ENCODE measurements at places on chromosomes 1 and 21.
A peak's percentile ranks its signal among the peaks of the same experiment; 100 is the strongest.

GRCh38 chr1:177645491-177646190 lies 324.2 kb downstream of the SEC16B start:
- DNase-seq = no peak

DNA sequence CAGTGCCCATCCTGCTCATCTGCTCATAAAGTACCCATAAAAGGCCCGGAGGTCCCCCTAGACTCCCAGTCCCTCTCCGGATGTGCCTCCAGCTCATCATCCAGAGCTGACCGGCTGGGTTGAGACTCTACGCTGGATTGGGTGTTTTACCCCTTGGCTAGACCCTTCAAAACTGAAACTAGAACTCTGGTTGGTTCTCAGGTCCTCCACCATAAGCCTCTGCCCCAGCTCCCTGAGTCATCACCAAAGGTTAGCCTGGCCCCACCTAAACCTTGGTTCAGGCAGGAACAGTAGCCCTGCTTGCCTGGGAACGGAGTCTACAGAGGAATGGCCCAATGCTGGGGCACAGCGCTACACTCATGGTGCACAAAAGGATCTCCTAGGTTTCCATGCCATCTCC lies 75.1 kb downstream of the TLR5 start:
- DNase-seq = no peak

DNA sequence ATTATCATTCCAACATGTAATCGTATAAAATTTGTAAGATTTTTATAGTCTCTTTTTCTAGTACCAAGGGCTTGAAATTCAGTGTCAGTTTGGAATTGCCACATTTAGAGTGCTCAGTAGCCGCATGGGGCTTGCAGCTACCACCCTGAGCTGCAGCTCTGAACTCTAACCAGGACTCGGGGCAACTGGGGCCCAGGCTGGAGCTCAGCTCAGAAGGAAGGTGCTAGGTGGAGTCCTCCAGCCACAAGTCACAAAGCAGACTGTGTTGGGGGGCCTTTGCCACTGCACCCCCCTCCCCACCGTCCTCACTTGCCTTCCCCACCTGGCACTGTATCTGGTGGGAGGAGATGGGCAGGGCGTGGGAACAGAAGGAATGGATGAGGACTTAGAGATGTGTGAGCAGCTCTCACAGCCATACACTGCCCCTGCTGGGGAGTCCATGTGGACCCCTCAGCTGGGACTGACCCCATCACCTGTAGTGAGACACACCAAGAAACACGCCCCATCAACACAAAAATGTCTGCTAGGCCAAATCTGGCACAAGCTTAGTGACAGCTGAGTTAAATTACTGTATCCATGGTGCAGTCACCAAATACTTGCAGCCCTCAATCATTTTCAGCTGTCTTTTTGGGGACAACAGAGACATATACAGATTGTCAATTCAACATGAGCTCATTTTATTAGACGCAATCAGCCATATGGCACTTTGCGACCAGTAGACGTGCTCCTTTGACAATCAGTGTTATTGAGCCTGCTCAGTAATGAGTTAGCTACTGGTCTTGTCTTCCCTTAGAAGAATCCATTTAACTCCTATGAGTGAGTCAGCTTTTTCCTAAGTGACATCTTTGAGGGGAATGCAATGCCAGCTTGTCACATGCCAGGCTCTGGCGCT lies 241.7 kb upstream of the RAB4A start:
- DNase-seq = no peak

DNA sequence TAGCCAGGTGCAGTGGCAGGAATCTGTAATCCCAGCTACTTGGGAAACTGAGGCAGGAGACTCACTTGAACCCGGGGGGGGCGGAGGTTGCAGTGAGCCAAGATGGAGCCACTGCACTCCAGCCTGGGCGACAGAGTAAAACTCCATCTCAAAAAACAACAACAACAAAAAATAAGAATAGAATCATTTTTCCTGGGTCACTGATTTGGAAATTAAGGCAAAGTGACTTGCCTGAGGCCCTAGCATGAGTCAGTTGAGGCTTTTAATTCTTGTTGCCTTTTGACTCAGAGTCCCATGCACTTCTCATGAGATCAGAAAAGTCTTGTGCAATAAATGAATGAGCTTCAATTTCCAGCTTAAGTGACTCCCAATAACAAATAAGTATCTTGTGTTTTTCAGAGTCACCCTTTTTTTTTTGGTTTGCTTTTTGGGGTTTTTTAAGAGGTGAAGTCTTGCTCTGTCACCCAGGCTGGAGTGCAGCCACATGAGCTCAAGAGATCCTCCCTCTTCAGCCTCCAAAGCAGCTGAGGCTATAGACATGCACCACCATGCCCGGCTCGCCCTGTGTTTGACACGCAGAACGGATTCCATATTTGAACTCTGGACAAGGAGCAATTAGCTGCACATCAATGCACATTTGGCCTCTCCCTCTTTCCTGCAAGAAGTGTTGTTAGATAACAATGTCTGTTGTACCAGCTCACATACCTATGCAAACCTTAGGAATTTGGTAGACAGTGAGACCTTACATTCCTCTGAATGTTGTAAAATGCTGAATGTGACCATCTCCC lies 3.4 kb upstream of the PLEKHM2 start:
- DNase-seq = peak; percentile 80

DNA sequence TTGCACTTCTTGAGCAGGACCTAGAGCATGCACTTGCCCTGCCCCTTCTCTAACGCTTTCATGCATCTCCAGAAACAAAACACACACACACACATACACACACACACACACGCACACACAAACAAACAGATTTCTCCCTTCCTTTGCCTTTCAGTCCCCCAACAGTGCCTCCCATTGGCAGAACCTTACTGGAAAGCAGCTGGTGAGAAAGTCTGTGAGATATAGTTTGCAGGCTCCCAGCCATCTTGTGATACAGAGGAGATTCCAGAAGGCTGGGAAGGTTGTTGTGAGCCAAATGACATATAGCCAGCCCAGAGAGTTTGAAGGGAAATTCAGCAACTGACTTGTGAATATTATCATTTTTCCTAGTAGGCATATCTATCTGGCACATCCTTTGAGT lies 35.9 kb upstream of the ZRANB2 start:
- DNase-seq = no peak

DNA sequence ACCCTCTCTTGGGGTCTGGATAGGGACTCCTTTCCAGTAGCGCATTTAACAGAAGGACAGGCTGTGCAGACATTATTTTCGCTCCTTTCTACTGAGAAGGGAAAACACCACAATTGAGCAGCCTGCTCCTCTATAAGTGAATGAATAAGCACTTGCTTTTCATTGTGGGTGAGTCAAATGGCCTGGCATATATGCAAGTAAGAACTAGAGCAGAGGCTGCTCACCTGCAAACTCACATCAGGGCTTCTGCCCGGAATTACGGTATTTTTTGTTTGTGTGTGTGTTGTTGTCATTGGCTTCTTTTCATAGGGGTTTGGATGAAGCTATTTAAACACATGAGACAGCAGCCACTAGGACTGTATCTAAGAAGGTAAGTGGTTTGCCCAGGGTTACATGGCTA lies 200.1 kb upstream of the CAMK1G start:
- DNase-seq = no peak

GRCh38 chr1:184223216-184223615 lies 163.6 kb upstream of the C1orf21 start:
- DNase-seq = no peak

- no peak for DNase-seq
Measured at GRCh38 chr1:32780628-32781234, 36.4 kb downstream of the YARS1 start.

- DNase-seq = no peak
Measured at GRCh38 chr1:198086051-198086745, 70.6 kb upstream of the NEK7 start.

GRCh38 chr1:75884437-75884836 lies 47.8 kb downstream of the ASB17 start:
- DNase-seq = no peak

- peak; percentile 11 for DNase-seq
Measured at GRCh38 chr1:113929750-113930498, 800 bp downstream of the HIPK1 start.

GRCh38 chr1:115706587-115707425 lies 61.7 kb downstream of the CASQ2 start:
- peak; percentile 60 for DNase-seq

DNA sequence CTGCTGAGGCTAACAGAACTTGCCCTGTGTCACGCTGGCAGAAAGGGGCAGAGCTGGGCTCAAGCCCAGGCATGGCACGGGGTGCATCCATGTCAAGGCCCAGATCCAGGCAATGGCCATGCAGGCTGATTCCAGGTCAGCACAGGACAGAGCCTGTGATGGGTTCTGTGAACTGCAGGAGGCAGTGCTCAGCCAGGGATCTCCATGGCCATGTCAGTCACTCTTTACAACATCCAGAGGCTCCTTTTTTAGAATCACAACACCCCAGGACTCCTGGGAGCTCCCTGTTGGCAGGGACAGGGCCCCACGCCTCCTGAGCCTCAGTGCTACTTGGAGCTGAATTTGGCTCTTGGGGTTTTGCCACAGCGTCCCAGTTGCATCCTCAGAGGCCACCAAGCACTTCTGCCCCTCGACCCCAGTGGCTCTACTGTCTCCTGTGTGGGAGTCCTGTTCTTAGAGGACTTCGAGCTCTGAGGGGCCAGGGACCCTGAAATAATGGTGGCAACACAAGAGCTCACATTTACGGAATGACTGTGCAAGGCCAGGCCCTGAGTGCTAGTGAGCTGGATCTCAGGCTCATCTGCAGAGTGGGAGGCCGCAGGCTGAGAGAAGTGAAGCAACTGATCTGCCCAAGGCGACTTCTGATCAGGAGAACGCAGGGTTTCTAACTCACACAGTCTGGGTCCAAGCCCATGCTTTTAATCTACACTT lies 211.5 kb downstream of the TRABD2B start:
- DNase-seq = no peak

DNA sequence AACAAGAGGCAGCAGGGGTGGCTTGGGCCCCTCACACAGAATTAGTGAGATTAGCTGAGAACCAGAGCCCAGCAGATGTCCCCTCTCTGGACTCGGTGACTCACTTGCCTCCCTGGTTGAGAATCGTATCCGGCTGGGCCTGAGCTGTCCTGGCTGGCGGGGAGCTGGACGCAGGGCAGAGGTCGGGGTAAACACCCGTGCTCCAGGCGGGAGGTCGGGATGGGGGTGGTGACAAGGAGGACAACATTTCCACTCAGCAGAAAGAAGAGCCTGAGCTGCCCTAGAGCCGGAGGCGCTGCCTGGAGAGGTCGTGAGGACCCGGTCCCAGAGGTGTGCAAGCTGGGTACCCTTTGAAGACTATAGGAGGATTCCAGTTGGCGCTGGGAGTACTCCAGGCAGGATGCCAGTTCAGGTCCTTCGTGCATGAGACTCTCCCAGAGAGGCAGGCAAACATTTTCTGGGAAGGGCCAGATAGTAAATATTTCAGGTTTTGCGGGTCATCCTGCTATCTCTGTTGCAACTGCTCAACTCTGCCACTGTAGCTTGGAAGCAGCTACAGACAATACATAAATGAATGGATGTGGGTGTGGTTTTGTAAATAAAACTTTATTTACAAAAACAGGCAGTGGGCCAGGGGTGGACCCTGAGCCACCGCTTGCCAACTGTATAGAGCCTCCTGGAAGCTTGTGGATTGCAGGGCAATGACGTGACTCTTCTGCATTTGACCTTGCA lies 116.8 kb upstream of the WNT4 start:
- DNase-seq = no peak

DNA sequence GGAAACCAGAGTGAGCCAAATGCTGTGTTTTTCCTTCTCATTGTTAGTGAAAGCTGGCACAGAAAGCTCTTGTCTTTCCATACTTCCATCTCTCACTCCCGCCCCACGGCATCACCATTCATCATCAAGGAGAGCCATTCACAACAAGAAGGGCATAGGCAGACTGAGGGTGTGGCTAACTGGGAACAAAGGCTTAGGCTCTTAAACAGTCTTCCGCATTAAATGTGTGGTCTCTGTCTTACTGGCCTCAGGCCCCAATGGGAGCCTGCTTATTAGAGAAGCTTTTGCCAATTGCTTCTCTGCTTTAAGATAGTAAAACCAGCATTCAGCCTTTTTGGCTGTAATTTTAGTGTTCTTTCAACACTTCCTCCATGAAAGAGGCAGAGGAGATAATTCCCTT lies 51.4 kb downstream of the TNFSF18 start:
- no peak for DNase-seq

GRCh38 chr1:53461323-53462044 lies 2.3 kb downstream of the DMRTB1 start:
- no peak for DNase-seq

GRCh38 chr1:209800984-209801834 lies 4.7 kb downstream of the IRF6 start:
- peak; percentile 43 for DNase-seq

DNA sequence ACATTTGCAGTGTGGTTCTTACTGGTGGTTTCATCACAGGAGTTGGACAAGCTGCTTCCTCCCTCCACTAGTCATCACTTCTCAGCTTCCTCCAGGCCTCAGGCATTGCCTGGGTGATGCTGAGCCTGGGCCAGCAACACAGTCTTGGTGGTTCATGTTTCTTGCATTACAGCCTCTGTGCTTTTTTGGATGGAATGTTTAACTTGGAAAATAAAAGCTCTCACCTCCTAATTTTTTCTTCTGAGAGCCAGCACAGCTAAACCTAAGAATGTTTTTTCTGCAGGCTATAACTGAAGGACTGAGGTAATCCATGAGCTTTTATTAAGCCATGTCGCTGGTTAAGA lies 66.1 kb upstream of the RHOU start:
- peak; percentile 65 for DNase-seq

DNA sequence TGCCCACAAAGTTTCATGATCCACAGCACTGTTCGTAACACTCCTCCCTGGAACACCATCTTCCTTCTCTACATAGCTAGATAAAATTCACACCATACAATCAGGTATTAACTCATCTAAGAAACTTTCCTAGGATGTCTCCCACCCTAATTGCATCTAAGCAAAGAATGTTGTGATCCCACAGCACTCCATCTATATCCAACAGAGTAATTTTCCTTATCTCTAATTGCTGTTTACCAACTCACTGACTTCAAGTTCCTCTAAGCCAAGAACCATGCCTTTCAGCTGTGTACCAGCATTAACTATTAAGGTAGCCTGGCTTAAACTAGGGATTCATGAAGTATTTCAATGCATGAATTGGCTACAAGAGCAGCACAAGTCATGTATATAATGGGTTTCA lies 114.2 kb downstream of the SIPA1L2 start:
- no peak for DNase-seq

DNA sequence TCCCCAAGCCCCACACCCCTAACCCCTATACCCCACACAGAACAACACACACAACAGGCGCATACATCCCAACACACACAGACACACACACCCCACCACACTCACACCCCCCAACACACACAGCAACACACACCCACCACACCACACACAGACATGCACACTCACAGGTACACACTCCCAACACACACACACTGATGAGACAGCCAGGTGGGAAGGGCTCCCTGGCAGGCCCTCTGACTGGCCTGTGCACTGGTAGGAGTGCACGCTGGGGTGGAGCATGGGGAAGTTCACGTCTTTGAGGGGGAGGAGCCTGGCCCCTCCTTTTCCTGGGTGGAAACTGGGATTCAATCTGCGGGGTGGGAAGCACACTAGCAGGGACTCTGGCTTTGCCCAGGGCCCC lies 116.7 kb downstream of the RHOU start:
- no peak for DNase-seq

- DNase-seq = no peak
Measured at GRCh38 chr1:110249256-110249655, 39.1 kb downstream of the KCNC4 start.

- no peak for DNase-seq
Measured at GRCh38 chr1:154998201-154998780, 4.3 kb upstream of the ZBTB7B start.
